ENCODE measurements at places on chromosomes 12 and 14. TPM values are rescaled to one million over a fixed set of nuclear protein-coding genes. Genes with fewer than 3 reads are reported as not detected.

DNA sequence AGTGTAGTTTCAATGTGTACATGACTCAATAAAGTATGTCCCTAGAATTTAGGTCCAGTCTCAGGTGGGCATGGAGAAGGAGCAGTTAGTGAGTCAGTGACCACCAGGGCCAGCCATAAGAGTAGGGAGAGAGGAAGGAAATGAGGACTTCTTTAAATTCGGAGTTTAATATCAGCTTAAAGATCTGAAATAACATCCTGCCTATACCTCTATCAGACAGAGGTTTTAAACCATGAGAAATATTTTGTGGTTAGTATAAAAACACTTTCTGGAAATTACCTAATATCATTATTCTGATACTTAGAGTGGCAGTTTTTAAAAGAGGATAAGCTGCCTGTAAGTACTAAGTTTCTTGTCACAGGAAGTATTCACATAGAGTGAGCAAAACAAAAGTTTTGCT lies 61.7 kb upstream of the ST8SIA1 start:
- DNase-seq = no peak

- no peak for DNase-seq
Observed at GRCh38 chr14:105172476-105172875, 3.9 kb upstream of the JAG2 start.

GRCh38 chr14:95098984-95099599 lies 58.2 kb downstream of the DICER1 start:
- peak; percentile 16 for DNase-seq

DNA sequence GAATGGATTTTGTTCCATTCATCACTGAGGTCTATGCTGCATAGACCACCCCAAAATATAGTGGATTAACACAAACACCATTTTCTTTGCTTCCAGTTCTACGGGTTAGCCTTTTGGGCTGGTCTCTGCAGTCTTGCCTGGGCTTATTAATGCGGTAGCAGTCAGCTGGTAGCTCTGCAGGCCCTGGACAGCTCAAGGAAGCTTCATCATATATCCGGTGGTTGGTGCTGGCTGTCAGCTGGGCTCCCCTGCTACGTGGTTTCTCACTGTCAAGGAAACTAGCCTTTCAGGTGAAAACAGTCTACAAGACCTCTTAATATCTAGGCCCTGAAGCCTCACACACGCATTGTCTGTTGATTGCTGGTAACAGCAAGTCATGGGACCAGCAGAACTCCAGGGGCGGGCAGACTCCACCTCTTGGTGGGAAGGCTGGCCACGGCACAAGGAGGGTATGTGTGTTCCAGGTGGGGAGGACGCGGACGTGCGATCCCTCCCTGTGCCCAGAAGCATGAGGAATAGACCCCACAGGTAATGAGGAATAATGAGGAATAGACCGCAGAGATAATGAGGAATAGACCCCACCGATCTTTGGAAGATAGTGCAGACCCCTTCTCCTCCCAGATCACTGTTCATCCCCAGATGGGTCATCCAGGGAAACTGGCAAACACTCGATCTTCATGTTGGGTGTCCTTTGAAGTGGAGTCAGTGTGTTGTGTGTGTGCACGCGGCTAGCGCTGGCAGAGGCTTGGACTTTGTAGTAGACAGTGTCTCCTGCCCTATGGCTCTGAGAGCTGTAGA lies 13.3 kb downstream of the TSPAN9 start:
- DNase-seq = no peak

- DNase-seq = no peak
Observed at GRCh38 chr12:113860950-113861349, 105.2 kb downstream of the RBM19 start.

DNA sequence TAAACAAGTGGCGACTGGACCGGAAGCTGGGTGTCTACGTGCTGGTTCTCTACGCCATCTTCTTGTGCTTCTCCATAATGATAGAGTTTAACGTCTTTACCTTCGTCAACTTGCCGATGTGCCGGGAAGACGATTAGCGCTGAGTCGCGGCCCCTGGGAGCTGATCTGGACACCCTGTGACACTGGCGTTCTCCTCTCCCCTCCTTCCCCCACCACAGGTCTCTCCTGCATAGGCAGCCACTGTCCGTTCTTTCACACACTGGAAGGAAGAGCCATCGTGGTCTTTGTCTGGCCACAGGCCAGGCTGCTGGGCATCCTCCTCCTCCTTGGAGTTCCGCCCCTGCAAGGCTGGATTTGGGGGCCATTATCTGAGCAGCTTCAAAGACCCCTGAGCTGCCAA lies 20.1 kb upstream of the RIN3 start:
- no peak for DNase-seq

GRCh38 chr12:19288603-19289244 lies 150.6 kb upstream of the AEBP2 start:
- DNase-seq = peak; percentile 7

GRCh38 chr12:19018302-19018970 lies 111.1 kb upstream of the PLEKHA5 start:
- no peak for DNase-seq

DNA sequence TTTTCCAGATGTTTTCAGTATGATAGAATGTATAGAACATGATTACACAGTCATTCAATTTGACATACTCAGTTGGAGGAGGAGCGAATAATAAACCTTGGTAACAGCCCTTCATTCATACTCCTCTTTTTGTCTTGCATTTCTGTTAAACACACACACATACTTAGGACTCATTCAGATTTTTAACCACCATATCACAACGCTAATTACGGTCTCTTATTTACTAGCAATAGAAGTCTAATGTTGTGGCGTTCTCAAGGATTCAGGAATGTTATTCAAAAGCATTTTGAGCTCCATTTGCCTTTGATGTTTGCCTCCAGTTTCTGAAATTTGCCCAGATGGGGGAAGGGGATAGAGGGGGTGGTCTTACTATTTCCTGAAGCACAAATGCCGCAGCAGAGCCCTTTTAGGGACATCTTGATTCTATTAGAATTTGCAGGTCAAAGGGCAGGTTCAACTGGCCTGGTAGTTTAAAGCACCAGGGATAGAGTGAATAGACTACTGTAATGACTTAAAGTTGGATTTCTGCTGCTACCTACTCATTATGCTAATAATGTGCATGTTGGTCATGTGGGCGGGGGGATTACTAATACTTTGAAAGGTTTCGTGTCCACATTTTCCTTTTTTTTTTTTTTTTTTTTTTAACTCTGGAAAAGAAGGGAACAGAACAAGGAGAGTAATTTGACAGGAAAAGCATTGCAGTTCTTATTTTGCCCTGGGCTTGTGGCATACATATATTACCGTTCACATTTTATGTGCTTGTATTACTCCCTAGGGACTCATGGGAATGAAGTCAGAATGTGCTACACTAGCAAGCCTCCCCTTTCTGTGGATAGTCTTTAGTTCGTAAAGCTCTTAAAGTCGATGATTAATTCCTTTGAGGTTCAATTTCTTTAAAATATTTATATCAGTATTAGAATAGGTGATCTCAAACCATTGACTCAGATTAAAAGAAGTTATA lies 226.8 kb downstream of the FBXL14 start:
- DNase-seq = no peak

- no peak for DNase-seq
Observed at GRCh38 chr12:50120953-50121352, 8.9 kb downstream of the COX14 start.

DNA sequence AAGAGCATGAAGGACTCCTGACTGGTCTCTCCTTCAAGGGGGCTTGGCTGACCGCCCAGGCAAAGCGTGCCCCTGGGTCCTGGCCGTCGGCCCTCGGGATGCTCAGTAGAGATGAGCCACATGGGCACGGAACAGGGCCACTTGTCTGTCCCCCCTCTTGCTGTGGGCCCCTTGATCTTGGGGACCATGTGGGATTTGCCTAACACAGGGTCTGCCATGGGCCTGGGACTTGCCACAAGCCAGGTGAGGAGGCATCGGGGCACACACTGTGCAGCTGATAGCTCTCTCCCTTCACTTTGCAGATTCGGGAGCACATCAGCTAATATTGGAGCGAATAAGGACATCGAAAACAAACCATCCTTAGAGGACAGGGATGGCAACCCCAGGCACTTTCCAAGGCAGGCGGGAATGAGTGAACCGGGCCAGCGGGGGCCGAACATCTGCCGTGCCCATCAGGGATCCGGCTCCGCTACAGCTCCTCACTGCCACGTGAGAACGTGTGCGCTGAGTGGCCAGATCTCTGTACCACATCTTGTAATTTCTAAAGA lies 88.1 kb downstream of the PIWIL1 start:
- no peak for DNase-seq

DNA sequence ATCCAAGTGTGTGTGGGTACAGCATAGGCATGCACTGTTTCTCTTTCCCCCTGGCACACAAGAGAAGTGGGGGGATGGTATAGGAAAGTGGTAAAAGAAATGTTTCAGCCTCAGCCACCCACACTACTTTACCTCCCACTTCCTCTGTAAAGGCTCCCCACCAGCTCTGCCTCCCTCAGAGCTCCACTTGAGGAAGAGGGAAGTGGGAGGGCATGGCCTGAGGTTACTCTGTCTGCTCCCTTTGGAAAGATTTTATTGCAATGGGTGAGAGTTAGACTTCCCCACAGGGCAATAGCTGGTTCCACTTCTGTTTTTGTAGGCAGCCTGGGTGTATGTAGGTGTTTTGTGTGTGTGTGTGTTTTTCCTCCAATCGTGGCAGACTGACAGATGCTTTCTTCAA lies 145.3 kb downstream of the SSPN start:
- DNase-seq = no peak

DNA sequence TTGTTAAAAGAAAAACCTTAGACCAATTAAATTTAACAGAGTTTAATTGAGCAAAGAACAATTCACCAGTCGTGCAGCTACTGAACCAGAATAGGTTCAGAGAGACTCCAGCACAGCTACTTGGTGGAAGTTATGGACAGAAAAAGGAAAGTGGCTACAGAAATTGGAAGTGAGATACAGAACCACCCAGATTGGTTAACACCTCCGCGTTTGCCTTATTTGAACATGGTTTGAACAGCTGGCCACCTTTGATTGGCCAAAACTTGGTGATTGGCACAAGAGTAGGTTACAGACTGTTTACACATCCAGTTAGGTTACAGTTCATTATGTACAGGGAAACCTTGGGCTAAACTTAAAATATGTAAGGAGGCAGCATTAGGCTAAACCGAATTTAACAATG lies 54.9 kb downstream of the SRGAP1 start:
- no peak for DNase-seq

DNA sequence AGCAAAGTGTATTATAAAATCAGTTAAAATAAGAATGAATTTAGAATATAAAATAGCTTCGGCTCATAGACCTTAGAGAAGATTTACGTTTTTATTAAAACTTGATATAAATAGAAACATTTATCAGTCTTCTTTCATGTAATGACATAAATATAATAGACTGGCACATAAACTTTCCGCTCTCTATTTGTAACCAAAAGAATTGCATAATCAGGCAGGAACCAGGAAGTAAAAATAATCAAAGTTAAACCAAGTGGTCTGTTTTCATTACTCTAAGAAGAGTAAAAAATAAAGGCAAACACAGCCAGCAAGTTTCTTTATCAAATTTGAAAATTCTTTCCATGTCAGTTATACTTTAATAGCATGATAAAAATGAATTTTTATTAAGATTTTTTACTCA lies 46.3 kb upstream of the ATP2A2 start:
- DNase-seq = no peak

- DNase-seq = no peak
Observed at GRCh38 chr12:114530417-114530816, 124.5 kb upstream of the TBX5 start.

DNA sequence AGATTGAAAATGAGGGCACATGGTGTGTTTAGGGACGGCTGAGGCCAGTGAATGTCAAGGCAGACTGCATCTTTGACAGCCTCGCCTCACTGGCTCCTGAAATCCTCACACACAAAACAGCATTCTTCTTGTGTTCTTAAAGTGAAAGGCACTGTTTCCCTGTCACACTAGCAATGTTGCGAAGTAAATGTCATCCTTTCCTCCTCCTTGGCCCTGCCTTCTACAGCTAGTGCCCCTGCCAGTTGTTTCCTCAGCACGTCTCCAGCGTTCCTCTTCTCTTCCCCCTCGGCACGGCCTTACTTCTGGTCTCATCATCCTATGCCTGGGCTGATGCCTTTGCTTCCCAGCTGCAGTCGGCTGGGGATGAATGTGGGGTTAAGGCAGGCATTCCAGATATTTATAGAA lies 129.4 kb upstream of the DNM1L start:
- DNase-seq = no peak

GRCh38 chr14:78401866-78402265 lies 231.7 kb downstream of the NRXN3 start:
- DNase-seq = no peak

- peak; percentile 80 for DNase-seq
Observed at GRCh38 chr12:188910-189621, 24.9 kb downstream of the SLC6A12 start.

GRCh38 chr14:92846162-92846897 lies 52.2 kb downstream of the GOLGA5 start:
- no peak for DNase-seq

DNA sequence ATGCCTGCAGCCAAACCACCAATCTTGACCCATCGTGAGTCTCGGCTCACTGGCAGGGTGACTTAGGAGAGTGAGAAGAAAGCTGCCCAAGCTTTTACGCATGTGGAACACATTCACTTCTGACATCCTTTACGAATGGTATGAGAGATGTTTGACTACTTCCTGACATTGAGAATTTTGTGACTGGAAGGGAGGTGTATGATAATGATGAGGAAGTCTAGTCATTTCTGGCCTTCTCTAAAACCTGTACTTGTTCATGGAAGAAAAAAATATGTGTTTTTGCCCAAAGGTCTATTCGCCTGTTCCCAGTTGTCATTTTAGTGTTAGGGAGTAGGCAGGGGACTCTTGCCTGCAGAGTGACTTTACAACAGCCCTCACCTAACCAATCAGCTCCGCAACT lies 227.2 kb upstream of the ATP2B1 start:
- no peak for DNase-seq

GYS2 gene
- polyA plus RNA-seq = not detected

ZBTB42 gene
- 3.7 TPM for polyA plus RNA-seq

NR4A1 gene
- 2.7 TPM for polyA plus RNA-seq

LRP1-AS gene
- polyA plus RNA-seq = not detected

PDZRN4 gene
- polyA plus RNA-seq = not detected

NEUROD4 gene
- not detected for polyA plus RNA-seq

All from K562 (cell line).